ENCODE measurements at places on chromosomes 3 and 15.

DNA sequence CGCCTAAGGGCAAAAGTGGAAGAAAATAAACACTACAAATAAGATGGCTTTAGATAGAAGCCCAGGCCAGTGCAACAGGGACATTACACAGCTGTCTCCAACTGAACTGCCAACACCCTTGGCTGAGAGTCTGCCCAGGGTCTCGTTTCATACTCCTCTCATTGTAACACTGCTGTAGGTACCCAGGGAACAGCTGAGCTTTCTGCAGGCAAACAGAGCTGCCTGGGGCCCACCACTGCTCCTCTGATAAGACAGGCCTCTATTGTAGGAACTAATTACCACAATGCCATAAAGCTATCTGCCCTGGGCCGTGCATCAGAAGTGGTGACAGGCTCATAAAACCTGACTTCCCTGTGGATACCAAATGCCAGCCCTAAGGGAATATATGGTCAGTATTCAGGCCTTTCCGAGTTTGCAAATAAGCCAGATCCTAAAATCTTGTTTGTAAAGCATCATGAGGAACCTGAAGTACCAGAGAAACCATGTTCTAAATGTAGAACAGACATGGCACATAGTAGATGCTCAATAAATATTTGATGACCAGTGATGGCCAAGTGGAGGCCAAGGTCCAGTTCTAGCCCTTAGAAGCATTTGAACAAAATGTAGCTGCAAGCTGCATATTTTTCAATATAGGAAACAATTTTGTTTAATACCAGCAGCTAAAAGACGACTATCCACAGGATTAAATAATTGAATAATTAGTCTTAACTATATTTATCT, 84.3 kb upstream of the NEO1 start:
- no peak for DNase-seq

- DNase-seq = peak; percentile 74
These were observed 3.7 kb upstream of the MYL3 start for GRCh38 chr3:46866720-46867549.

GRCh38 chr15:34070003-34070402, 31.0 kb upstream of the AVEN start:
- DNase-seq = no peak

- no peak for DNase-seq
These were observed 12.1 kb upstream of the GATA2 start for GRCh38 chr3:128504963-128505730.

- peak; percentile 15 for DNase-seq
These were observed 41.8 kb downstream of the CHCHD6 start for GRCh38 chr3:126745760-126746394.

DNA sequence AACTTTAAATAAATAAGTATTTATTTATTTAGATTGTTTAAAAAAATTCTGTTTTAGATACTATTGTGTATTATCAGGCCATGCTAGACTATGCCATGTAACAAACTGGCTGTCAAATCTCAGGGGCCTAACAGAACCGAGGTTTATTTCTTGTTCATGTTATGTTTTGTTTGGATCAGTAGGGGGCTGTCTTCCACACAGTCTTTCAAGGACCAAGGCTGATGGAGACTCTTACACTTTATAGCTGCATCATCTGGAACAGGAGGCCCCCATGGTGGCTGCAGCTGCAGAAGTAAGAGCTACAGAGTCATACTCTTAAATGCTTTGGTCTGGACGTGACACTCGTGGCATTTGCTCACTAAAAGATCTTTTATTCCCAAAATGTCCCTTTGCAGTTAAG, 33.0 kb upstream of the ARL14 start:
- DNase-seq = no peak

DNA sequence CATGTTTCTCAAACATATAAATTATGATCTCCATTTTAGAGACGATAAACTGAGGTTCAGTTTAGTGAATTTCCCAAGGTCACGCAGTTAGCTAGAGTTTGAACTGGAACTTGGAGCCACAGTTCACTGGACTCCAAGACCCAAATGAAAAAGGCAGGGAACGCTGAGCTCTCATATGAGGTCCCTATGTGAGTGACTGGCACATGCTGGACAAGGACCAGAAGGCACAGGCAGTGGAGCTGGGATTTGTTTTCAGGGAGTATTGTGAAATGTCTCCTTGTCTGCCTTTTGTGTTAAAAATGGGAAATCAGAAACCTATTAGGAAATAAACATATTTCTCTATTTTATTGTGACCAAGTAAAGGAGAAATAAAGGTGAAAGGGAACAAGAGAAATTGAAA, 63.5 kb downstream of the MESD start:
- no peak for DNase-seq

DNA sequence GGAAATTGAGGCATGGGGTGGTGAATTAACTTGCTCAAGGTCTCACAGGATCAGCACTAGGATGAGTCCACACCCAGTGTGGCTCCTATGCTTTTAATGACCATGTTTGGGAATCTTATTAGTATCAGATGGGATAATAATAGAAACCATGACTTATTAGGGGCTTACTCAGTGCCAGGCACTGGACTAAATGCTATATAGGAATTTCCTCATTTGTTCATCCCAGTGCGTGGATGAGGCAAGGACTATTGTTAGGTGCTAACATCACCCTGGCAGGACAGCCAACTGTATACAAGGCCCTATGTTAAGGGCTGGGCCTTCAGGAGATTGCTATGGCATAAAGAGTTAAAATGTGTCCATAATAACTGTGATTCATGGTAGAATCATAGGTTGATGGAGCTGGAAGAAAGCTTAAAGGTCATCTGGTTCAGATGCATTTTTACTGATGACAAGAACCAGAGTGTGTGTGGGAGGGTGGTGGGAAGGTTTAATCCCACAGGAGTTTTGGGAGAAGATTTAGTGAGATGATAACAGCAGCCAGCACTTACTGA, 4.7 kb upstream of the FEM1B start:
- DNase-seq = no peak

- DNase-seq = no peak
These were observed 93.6 kb downstream of the SCN11A start for GRCh38 chr3:38958026-38958720.

- DNase-seq = no peak
These were observed 479.9 kb downstream of the MAGI1 start for GRCh38 chr3:65558826-65559225.

DNA sequence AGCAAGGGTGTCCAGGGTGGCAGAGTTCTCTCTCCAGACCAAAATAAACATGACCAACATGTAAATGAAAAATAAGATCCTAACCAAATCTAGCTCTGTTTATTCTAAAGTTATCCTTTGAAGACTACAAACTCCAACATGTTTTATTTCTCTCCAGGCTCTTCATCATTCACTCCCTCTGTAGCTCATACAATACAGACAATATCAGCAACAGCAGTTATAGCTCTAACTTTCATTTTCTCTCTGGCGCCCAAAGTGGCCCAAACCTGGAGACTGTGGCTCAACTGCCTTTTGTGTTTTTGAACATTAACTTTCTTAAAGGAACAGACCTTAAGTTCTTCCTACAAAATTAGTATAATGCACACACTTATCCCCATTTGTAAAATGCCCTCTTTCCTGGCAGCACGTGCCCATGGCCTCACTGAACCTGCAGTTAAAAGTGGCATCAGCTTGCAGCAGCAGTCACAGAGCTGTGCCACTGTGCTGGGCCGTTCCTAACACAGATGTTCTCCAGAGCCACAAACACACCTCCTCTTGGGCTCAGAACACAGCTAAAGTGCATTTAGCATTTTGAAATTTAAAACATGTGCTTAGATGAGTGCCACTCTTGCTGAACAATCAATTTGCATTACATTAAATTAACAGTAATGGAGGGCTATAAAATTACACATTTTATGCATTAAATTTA, 91.9 kb downstream of the RORA start:
- no peak for DNase-seq

- no peak for DNase-seq
These were observed 21.6 kb downstream of the B4GALT4 start for GRCh38 chr3:119219069-119219468.

DNA sequence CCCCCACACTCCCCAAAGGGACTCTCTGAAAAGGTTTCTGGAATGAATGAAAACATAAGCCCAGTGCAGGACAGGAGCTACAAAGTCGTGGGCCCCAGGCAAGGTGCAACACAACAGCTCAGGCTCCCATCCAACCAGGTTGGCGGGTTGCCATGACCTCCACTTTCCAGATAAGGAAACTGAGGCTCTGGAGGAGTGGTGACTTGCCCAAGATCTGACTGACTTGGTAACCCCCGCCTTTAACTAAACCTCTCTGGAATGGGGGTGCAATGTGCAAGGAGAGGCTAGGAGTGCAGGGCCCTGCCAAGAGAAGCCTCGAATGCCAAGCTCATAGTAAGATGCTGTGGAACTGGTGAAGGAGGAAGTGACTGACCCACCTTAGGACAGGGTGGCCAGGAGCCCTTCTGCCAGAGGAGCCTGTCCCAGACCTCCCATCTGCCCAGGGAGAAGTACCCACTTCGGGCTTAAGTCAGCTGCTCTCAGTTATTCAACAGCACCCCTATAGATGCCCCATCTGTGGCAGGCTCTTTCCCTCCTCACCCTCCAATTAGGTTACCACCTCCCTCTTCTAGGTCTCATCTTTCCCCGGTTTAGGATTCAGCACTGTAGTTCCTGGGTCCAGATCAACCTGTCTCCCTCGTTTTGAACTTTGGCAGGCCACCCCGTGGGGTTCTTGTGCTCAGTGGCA, 553 bp upstream of the TNNC1 start:
- DNase-seq = peak; percentile 24

GRCh38 chr3:134366928-134367811, 7.1 kb downstream of the AMOTL2 start:
- no peak for DNase-seq

- no peak for DNase-seq
These were observed 426.3 kb downstream of the MECOM start for GRCh38 chr3:169237201-169237600.

DNA sequence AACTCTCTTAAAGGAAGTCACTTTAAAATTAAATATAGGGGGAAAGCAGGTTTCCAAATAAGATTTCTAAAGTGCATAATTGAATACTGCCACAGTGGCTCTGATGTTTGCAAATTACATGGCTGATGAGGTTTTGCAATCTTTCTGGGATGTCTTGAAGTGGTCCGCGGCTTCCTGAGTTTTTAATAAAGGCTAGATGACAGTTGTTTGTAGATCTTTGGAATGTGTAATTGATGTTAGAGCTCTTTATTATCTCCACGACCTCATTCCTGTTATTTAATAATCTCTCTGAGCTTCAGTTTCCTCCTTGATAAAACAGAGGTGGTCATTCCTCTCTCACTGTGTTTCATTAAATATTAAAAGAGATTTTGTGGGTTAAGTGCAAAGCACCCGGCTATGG, 27.0 kb upstream of the CEMIP start:
- no peak for DNase-seq

DNA sequence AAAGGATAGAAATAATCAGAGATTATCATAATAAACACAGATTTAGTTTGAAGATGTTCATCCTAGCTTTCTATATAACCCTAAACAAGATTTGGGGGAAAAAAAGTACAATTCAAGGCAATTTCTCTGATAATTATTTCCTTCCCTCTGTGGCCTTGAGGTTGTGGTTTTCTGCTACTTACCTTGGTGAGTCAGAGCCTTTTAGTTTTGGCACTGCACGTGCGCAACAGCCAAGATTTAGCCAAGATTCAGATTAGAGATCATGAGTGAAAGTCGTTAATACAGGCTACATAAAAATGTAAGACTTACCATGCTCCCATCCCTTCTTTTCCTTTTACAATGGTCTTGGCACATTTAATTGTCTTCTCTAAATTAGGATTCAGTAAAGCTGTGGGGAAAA, 6.7 kb downstream of the LYZL4 start:
- no peak for DNase-seq

- no peak for DNase-seq
These were observed 220.9 kb upstream of the NANOGP8 start for GRCh38 chr15:35305946-35306345.

GRCh38 chr3:108088697-108089096, 2.1 kb downstream of the CD47 start:
- peak; percentile 52 for DNase-seq

- DNase-seq = no peak
These were observed 232.9 kb downstream of the TJP1 start for GRCh38 chr15:29589416-29589815.

DNA sequence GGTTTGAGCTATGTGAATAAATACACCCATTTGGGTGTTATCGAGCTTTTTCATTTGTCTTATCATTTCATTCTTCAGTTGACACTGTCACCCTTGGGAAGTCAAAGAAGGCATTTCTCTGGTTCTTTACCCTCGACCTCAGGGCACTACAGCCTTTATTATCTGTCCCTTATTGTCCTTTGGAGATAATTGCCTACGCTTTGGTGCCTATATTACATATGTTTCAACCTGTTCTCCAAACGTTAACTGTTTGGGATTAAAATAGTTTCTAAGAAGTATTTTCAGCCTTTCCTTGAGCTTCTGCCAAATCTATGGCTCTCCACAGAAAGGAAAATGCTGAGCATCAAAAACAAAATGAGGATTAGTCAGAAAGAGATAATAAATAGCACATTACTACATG, 395.4 kb upstream of the ADAMTS9 start:
- no peak for DNase-seq

DNA sequence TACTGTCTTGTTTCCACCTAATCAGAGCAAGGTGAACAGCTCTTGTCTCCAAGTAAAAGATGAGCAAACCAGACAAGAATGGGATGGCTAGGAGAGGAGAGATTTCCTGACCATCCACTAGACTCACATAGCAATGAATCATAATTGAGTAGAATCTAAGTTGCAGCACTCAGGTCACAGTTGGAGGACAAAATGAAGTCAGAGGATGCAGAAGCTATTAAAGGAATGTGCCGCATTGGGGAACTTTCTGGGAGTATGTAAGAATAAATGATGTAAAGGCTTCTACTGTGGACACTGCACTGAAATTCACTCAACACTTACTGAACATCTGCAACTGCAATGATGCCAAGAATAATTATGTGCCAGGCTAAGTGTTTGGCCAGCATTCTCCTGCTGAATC, 217.4 kb upstream of the WNT5A start:
- DNase-seq = no peak

DNA sequence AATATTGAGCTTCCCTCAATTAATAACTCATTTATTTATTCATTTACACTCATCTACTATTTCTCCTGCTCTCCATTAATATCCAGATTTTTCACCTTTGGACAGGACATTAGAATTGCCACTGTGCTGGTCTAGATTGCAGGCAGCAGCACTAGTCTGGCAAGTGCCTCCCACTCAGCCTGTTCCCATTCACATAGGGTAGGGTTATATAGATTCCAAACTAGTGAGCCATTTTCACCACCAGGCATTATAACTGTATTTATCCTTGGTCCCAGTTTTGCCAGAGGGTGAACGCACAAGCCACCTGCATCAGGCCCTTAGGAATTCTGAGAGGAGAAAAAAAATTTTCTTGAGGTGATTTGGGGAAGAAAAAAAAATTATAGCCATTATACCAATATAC, 44.5 kb downstream of the ANAPC13 start:
- DNase-seq = no peak

- DNase-seq = no peak
These were observed 15.7 kb downstream of the GABRB3 start for GRCh38 chr15:26757141-26757540.

GRCh38 chr15:39052323-39052705, 487.7 kb upstream of the RASGRP1 start:
- no peak for DNase-seq

DNA sequence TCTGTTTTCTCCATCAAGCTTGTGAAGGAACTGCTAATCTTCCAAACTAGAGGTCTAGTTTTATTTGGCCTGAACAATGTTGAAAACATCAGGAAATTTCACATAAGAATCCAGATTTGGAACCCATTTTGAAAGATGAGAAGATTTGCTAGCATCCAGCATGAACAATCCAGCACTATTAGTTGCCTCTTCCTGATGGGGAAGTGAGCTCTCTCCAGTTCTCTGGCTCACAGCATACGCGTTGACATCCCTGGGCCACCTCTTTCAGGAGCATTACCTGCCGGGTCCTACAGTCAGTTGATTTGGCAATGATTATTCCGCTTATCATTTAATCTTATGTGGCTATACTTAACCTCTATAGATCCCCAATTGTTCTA, 10.9 kb downstream of the GPR87 start:
- DNase-seq = no peak

Data from hematopoietic multipotent progenitor cell treated with erythropoietin and hydrocortisone succinate and interleukin-3 and kit ligand, for 15 days (in vitro differentiated cells).